ENCODE measurements at places on chromosomes 5 and 9.
A peak's percentile ranks its signal among the peaks of the same experiment; 100 is the strongest.

DNA sequence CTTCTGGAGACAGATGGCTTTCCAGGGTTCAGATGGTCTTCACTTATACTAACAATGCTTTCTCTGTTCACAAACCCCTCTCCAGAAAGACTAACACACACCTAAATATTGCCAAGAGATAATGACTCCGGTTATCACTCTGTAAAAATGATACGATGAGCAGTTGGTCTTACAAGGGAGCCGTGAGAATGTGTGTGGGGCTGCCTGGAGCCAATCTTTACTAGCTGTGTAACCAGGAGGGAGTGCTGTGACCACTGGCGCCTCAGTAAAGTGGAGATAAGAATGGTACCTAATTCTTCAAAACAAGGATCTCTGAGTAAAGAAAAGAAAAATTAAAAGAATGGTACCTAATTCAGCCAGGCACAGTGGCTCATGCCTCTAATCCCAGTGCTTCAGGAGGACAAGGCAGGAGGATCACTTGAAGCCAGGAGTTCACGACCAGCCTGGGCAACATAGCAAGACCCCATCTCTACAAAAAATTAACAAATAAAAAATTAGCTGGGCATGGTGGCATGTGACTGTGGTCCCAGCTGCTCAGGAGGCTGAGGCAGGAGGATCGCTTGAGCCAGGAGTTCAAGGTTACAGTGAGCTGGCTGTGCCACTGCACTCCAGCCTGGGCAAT, 39.9 kb upstream of the IL17B start:
- DNase-seq: no peak

DNA sequence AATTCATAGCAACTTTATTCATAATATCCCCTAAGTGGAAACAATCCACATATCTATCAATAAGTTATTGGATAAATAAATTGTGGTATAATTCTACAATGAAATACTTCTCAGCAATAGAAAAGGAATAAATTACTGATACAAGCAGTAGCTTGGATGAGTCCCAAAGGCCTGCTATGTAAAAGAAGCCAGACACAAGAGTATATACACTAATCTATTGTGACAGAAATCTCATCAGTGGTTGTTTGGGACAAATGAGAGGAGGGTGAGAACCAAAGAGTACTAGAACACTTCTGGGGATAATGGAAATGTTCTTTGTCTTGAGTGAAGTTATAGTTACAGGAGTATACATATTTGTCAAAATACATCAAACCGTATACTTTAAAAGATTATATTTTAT, 119.3 kb downstream of the SNCAIP start:
- no peak for DNase-seq

DNA sequence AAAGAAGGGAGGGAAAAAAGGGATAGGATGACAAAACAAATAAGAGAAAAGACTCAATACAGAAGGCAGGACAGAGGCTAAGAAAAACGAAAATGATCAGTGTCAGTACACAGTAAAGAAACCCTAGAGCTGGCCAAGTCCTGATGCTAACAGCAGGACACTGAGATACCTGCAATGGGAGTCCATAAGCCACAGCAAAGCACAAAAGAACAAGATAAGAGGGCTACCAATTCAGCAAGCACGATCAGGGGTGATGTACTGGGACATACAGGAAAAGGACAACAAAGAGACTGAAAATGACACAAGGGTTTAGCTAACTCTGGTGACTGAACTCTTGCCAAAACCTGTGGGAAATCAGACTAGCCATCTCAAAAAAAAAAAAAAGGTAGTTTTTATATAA, 1072.6 kb upstream of the COX7C start:
- no peak for DNase-seq

DNA sequence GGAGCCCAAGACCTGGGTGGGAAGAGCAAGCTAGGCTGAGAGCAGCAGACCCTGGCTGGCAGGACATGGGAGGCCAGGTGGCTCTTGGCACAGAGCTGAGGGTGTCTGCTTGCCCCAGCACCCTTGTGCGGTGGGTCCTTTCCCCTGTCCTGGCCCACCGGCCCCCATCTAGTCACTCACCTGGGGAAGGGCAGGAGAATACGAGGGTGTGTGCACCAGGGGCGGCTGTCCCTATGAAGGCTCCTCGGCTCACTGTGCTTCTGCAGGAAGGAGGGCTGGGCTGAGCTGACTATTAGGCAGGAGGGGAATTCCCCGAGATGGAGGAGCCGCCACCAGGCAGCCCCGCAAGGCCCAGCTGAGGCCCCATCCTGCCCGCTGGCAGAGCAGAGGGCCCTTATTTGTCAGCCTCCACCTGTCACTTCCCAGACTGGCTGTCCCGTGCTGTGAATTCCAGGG, 6.1 kb upstream of the TNIP1 start:
- DNase-seq: peak; percentile 45

DNA sequence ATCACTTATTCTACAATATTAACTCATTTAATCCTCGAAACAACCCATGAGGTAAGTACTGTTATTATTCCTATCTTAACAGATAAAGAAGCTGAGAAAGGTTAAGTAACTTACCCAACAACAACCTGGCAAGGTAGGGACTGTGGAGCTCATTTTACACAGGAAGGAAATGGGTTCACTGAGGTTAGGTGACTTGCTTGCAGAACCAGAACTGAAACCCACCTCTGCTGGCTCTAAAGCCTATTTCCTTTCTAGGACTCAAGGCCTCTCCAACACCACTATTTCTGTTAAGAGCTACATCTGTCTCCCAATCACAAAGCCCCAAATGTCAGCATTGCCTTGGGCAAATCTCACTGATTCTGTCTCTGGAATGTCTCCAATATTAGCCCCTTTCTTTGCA, 38.9 kb upstream of the IFNK start:
- no peak for DNase-seq

All from activated CD8-positive, alpha-beta memory T cell treated with anti-CD3 and anti-CD28 coated beads for 4 hours (primary cell).